ENCODE measurements at places on chromosomes 5 and 9.
A peak's percentile ranks its signal among the peaks of the same experiment; 100 is the strongest.

DNA sequence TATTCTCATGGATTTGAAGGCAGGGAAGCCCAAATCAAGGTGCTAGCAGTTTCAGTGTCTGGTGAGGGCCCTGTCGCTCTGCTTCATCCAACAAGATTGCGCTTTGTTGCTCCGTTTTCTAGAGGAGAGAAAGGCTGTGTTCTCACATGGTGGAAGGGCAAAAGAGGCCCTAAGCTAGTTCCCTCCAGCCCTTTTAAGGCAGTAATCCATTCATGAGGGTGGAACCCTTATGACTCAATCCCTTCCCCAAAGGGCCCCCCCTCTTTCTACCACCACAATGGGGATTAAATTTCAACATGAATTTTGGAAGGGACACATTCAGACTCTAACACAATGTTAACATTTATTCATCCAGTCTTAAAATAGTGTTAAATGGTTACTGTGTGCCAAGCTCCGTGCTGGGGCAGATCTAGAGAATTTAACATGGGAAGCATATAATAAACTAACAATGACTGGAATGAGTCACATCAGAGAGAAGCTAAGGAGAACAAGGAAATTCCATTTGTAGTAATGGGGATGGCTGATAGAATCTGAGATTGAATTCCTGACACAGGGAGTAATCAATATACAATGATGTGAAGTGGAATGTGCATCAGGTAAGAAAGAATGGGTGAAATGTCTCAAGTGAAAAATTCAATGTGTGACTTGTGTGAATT is 382.8 kb upstream of the ZNF608 start:
- peak; percentile 40 for DNase-seq

GRCh38 chr5:178214160-178214803 is 9.9 kb downstream of the HNRNPAB start:
- DNase-seq: no peak

GRCh38 chr5:35990941-35991611 is at the start of gene UGT3A1:
Gene UGT3A1, minus strand, starts transcription at chr5:35991390. Its CDS starts 150 bp downstream, at chr5:35991240.
- no peak for DNase-seq

GRCh38 chr5:138111937-138112336 is 27.3 kb downstream of the NME5 start:
- peak; percentile 70 for DNase-seq

- no peak for DNase-seq
Observed at GRCh38 chr5:80409367-80409966, 1.6 kb downstream of the ZFYVE16 start.

- DNase-seq: peak; percentile 94
Observed at GRCh38 chr9:13942695-13943094, 371.2 kb downstream of the NFIB start.

DNA sequence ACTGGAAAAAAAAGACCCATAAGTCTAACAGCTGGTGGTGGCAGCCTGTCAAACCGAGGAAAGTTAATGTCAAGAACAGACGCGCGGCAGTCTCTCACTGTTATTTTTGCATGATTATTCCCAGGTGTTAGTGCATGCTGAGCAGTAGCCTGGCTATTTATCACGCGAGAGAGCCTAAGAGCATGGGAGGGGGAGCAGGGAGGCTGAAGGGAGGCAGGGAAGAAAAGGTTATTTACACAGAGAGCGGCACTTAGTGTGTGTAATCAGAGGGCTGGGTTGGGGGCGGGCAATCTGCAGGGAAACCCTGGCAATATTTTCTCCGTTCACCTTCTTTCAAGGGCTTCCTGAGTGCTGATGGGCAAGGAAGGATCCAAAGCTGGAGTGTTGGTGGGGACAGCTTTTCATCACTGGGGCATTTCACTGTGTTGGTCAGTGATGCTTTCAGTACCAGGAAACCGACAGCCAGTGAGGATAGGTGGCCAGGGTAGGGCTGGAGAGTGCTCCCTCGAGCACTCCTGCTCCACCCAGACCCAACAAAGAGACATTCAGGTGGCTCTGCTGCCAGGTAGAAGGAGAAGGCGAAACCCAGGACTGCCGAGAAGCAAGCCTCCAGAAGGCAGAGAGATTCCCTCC is 39.6 kb downstream of the ZNF608 start:
- peak; percentile 3 for DNase-seq

- DNase-seq: no peak
Observed at GRCh38 chr9:121814594-121814993, 163.2 kb downstream of the DAB2IP start.

DNA sequence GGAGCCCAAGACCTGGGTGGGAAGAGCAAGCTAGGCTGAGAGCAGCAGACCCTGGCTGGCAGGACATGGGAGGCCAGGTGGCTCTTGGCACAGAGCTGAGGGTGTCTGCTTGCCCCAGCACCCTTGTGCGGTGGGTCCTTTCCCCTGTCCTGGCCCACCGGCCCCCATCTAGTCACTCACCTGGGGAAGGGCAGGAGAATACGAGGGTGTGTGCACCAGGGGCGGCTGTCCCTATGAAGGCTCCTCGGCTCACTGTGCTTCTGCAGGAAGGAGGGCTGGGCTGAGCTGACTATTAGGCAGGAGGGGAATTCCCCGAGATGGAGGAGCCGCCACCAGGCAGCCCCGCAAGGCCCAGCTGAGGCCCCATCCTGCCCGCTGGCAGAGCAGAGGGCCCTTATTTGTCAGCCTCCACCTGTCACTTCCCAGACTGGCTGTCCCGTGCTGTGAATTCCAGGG is 6.1 kb upstream of the TNIP1 start:
- DNase-seq: no peak

DNA sequence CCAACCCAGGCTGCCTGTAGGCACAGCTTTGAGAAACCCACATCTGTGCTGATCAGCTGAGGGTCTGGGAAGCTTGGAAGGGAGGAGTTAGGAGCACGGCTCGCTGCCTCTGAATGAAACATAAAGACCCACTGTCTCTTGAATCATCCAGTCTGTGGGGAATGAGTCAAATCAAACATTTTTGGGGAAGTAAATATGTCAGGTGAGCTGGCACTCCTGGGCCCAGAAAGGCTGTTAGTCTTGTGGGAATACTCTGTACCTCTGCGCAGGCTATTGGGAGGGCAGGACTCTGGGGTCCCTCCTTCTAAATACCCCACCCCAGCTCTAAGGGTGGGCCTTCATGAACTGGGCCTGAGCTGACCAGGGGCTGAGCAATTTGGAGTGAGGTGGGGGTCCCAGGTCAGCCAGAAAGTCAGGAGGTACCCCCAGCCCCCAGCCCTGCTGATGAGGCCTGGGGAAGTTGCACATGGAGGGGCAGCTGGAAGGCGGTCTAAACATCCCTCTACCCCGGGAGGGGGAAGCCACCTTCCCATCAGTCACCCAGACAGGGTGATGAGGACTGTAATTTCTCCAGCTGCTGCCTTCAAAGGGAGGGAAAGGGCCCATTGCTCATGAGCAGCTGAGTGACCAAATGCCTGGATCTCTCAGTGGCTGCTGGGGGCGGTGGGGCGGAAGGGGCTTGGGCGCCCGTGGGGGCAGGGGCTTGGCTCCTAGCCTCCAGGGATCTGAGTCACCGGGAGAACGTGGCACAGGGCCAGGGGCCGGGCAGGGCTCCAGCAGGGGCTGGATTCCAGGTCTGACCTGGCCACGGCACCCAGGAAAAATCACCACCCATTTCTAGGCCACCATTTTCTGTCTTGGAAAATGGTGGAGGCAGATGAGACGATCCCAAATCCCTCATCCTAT is 10.8 kb downstream of the FIBCD1 start:
- DNase-seq: peak; percentile 71

- DNase-seq: peak; percentile 61
Observed at GRCh38 chr9:78011049-78011448, 20.6 kb downstream of the GNAQ start.

DNA sequence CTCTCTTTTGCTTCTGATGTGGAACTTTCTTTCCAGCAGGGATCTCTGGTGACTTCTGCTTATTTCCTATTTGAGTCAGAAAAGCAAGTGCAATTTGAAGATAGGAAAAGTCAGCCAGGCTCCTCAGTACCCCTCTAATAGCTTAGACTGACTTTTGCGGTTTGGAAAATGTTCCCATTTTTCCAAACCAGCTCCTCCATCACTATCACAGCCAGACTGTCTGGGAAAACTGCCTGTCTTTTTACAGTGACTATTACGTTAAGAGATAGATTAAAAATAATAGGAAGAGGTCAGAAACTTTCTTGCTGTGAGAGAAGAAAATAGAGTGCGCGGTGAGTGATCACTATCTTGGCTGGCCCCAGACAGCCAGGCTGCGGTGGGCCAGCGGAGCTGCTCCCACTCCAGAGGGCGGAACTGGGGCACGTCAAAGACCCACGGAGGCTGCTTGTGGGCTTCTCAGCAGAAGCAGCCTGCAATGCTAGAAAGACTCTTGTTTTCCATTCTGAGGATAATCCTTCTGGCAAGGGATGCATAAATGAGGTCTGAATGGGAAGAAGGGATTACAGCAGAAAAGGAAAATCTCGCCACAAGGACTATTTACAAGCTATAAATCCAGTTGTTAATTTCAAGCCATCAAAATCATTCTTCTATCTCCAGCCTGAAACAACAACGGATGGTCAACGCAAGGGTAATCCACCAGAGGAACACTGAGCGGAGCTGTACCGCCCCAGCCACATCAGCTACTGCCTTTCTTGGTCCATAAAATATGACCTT is 151.0 kb upstream of the MSX2 start:
- no peak for DNase-seq

DNA sequence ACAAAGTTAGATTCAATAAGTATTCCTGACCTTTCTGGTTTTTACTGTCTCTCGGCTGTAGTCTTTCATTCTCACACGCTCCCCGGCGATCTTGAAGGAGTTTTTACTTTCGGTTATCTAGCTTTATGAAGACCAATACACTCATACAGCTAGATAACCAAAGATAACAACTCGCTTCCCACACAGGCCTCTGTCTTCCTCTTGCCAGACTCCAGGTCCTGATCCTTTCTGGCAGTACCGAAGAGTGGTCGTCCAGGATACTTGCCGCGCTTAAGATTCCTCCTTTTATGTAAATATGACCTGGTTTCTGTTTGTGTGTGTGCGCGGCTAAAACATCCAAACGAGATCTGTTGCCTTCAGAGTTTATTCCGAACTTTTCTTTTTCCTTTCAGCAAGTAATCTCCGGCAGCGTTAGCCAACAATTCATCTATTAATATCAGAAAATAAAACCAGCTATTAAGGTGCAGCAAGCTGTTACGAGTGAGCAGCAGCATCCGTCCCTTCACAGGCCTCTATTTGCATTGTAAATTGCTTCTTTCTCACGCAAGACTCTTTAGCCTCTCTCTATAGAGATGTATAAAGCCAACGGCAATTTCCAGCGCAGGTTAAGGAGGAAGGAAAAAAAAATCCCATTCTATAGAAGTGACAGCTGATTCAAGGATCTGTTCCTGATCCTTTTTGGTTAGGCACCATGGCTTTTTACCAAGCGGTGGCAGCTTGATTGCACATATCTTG is 216.1 kb downstream of the MEF2C start:
- DNase-seq: peak; percentile 23

- DNase-seq: no peak
Observed at GRCh38 chr5:72290356-72291133, 29.5 kb downstream of the MRPS27 start.

DNA sequence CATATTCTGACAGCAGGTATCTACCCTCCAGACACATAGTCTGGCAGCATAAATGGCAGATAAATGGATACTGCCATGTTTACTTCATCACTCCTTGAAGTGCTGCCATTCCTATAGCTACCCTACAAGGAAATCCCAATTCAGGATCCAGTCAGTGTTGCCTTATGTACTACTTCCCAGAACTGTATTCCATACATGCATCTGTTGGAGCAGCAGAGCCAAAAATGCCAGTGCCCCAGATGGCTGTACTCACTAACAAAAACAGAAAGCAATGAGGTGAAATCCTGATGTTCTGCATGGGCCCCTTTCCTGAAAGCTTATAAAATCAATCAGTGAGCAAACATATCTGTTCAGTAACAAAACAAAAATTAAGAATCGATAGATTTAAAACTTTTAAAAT is 490.0 kb upstream of the COX7C start:
- DNase-seq: no peak

- DNase-seq: no peak
Observed at GRCh38 chr9:128498911-128499310, 5.6 kb upstream of the GLE1 start.

DNA sequence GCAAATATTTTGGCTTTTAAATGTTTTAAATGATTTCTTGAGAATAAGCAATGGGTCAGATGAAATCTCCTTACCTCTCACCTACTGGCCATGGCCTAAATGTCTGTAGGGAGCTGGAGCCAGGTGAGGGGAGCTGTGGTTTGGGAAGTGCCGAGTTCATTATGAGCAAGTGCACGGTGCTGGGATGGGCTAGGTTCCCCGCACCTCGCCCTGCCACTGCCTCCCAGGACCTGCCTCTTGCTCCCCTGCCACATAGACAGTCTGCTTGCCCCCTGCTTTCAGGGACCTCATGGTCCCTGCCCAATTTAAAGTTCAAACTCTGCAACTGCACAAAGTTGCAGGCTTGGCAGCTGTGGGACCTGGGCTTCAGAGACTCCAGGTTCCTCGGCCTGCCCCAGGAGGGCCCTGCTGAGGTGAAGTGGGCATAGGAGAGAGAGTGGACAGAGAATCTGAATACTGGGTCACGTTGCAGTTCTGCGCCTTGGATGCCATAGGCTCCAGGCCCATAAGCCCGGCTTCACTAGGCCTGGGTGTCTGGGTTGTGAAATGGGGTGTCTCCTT is 5.4 kb downstream of the OR13J1 start:
- DNase-seq: no peak

GRCh38 chr9:115223471-115223870 is 105.5 kb upstream of the TNC start:
- DNase-seq: no peak

DNA sequence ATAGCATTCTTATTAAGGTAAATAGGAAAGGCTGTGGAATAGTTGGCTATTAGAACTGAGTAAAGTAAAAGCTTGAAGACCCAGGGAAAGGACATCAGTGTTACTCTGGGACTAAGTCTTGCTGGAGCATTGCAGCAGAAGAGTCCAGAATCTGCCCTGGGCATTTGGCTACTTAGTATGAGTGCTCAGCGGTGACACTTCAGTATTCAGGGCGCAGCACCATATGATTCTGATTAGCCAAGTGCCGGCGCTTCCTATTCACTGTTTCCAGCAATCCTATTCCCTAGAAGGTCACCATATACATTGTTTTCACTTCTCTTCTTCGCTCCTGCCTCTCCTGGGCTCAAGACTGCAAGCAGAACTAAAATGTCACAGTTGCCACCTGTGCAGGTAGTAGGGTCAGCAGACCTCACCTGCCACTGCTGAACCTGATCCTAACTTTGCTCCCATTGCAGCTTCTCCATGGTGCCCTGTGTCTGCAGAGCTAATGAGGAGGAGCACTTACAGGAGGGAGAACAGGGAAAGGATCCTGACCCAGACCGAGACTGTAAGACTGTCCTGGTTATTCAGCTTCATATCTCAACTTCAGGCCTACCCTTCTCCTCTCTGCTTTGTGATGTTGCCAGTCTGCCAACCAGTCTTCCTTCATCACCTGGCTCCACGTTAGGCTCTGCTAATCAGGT is 313.6 kb upstream of the PIK3R1 start:
- DNase-seq: peak; percentile 19

- no peak for DNase-seq
Observed at GRCh38 chr5:133705331-133705730, 93.0 kb upstream of the FSTL4 start.

- DNase-seq: no peak
Observed at GRCh38 chr5:119059740-119060255, 11.1 kb upstream of the DMXL1 start.

- DNase-seq: no peak
Observed at GRCh38 chr5:160641405-160641804, 210.6 kb downstream of the ATP10B start.
